AG09309 (cell line): ENCODE measurements at places on chromosomes 3 and 15.

DNA sequence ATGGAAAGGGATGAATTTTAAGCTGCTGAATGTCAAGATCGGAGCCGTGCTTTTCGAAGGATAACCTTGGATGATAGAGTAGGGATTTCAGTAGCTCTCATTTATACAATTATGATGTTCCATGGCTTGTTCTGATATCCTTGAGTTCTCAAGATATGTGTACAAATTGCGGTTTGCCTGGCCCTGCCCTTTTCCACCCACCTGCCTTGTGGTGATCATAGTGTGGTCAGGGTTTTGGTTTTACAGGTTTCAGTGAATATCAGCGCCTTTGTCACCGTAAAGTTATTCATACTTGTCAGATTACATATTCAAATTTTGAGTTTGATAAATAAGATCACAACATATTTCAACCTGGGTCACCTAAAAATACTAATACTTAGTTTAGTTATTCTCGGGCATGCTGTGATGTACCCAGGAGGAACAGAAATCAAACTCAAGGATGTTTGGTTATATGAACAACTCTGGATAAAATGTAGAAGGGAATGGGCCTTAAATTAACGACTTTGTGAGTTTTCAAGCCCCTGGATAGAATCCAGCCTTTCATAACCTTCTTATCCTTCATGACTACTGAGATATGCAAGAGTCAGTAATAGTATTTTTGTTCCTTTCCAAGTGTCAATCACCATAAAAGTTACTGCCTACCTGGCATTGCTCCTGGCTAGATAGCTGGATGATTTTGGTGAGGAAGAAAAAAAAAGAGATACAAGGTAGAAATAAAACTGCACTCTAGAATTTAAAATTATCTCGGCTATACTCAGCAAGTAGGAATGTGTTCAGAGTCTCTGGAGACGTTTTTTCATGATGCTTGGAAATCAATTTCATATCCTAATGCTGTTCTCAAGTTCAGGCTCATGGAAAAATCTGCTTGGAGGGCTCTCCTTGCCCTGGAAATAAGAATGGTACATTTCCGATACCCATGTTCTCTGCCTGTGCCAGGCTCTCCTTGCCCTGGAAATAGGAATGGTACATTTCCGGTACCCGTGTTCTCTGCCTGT, 209.2 kb upstream of the TPRG1 start:
- DNase-seq, result no peak

GRCh38 chr3:196688349-196688748, 23.7 kb downstream of the CEP19 start:
- peak; percentile 80 for DNase-seq

DNA sequence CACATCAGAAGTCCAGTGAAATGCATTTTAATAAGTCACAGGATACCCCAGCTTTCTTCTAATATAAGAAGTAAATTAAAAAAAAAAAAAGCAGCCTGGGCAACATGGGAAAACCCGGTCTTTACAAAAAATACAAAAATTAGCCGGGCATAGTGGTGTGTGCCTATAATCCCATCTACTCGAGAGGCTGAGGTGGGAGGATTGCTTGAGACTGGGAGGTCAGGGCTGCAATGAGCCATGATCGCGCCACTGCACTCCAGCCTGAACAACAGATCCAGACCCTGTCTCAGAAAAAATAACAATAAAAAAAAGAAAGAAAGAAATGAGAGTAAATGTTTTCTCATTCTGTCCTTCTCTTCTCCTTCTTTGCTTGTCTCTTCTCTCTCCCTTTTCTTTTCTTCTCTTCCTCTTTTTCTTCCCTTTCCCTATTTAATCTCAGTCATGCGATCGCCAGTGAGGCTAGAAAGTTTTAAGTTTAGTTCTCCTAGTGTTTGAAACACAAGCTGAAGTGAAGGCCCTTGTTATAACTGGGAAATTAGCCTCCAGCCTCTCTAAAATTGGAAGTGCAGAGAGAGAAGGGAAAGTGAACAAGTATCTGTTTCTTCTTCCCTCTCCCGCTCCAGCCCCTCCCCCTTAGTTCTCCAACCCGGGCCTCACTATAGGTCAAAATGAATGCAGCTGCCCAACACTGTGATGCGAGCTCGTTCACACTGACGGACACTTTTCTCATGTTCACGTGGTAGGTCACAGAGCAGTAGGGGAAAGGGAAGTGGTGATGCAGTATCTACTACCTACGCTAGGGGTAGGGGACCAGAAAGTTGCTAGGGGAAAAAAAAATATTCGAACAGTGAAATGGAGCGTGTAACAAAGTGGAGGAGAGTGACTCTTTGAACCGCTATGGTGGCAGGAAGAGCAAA, 23.5 kb upstream of the TSC22D2 start:
- no peak for DNase-seq

GRCh38 chr15:50377867-50378751, 23.1 kb upstream of the GABPB1 start:
- no peak for DNase-seq

DNA sequence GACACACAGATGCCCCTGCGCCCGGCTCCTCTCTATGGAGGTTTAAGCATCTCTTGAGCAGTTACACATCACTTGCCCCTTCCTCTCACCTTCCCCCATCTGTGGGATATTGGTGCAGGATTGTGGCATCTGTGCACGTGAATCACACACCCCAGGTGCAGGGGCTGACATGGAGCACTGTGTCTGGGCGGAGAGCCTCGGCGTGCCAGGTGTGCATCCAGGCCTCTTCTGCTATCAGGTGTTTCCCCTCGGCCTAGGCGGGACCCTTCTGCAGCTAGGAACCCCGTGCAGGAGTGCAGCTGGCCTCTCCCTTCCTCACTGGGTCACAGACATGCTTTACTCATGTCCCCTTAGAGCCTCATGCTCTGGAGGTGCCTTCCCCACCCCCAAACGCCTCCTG, 33.4 kb upstream of the MUC13 start:
- no peak for DNase-seq

GRCh38 chr15:34976743-34977142, 7.2 kb upstream of the AQR start:
- no peak for DNase-seq

DNA sequence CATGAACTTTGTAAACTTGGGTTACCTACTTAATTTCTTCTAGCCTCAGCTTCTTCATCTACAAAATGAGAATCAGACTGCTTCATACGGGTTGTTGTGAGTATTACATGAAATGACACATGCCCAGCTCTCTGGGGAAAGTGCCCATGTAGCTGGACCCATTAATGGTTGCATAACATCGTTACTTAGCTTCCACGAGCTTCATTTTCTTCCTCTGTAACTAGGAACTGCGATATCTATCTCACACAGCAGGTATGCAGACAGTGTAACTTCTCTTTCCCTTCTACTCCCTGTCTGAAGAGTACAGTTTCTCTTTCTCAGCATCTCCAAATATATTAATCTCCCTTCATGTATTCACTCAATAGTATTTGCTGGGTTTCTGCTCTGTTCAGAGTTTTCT, 37.9 kb upstream of the DLG1 start:
- DNase-seq, result no peak

- no peak for DNase-seq
These were observed 153.5 kb upstream of the GOLIM4 start for GRCh38 chr3:168249205-168249549.

- no peak for DNase-seq
These were observed 6.6 kb upstream of the KLF13 start for GRCh38 chr15:31320022-31320421.

DNA sequence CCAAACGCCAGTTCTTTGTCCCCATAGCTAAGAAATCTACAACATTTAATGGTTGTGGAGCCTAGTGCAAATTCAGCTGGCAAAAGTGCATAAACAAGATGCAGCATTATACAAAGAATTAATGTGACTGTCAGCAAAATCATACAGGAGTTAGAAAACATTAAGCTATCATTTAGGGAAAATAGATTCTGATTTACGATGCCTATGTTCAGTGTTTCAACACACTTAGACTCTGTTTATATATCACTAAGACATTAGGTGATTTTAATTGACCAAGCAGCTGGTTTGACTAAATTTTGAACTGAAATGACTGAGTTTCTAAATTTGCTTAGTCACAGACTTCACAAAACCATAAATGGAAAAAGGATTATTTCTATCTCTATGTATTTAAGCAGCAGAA, 1076.8 kb downstream of the TBL1XR1 start:
- DNase-seq, result no peak

- DNase-seq, result no peak
These were observed 179.9 kb upstream of the C2CD4B start for GRCh38 chr15:62344806-62345539.

GRCh38 chr15:56886363-56886931, 32.0 kb upstream of the TCF12 start:
- no peak for DNase-seq

- DNase-seq, result no peak
These were observed 749 bp downstream of the ITGA11 start for GRCh38 chr15:68431037-68431791.

DNA sequence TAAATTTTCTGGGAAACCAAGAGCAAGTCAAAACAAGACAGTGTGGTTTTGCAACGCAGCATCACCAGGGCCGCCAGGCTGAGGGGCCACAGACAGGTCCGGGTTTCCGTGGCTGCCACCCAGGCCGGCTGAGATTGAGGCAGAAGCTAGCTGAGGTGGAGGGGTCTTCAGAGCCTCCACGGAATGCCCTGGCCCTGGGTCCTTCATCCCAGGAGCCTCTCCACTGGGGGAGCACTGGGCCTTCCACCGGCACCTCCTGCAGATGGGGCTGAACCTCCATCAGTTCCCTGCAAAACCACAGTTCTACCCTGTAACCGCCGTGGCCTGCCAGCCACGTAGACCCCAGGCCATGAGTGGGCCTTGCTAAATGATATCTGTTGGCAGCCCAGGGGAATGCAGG, 152.7 kb downstream of the CHSY1 start:
- no peak for DNase-seq

- no peak for DNase-seq
These were observed 522 bp downstream of the MED12L start for GRCh38 chr3:151085889-151086483.

- DNase-seq, result no peak
These were observed 269.2 kb upstream of the AZI2 start for GRCh38 chr3:28617821-28618220.

GRCh38 chr15:43285609-43286037, 18.9 kb upstream of the TGM5 start:
- DNase-seq, result peak; percentile 29
